Skin of body (tissue), 3 donors: ENCODE measurements at places on chromosomes 3 and 15. TPM values are rescaled to one million over a fixed set of nuclear protein-coding genes. Genes with fewer than 3 reads are reported as not detected.

- DNase-seq, result no peak
These were observed 96.7 kb upstream of the UMPS start for GRCh38 chr3:124633524-124633923.

- peak; percentile 2 for DNase-seq
These were observed 730.2 kb downstream of the TUSC7 start for GRCh38 chr3:117439812-117440211.

- DNase-seq, result peak; percentile 86
These were observed 15.7 kb downstream of the OXNAD1 start for GRCh38 chr3:16280671-16281070.

DNA sequence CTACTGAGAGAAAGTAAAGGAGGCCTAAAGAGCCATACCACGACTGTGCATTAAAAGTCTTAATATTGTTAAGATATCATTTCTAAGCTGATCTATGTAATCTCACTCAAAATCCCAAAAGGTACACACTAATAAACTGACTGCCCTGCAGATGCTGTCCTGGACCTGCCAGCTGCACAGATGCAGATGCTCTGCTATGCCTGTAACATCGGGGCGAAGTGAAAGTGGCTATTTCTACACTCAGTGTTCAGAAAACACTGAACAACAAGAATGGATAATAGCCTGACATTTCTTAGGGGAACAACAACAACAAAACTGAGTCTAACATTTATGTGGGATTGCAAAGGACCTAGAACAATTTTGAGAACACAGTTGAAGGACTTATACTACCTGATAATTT is 31.9 kb downstream of the RAD18 start:
- DNase-seq, result no peak

DNA sequence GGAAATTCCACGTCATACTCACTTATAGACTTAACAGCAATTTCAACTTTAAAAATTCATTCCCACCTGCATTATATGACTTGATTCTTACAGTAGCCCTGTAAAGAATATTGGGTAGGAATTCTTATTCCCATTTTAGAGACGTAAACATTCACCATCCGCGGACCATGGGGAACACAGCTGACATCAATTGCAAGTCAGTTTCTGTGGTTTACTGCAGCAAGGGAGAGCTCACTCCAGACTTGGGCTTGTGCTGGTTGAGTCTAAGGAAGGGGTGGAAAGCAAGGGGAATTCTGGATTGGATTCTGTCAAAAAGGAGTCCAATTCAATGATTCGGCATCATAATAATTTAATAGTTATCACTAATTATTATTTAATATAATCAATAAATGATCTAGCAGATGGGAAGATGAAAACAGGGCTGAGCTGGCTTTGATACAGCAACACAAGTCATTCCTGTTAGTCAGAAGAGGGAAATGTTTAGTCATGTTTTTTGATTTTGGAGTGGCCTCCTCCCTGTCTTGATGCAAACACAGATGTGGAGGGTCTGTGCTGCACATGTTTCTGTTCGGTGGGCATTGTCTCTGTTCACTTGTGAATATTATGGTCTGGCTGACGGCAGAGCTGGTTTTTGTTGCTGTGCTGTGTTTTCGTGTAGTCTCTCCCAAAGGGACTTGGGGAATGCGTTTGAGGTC is 9.7 kb downstream of the LIPC start:
- peak; percentile 92 for DNase-seq

DNA sequence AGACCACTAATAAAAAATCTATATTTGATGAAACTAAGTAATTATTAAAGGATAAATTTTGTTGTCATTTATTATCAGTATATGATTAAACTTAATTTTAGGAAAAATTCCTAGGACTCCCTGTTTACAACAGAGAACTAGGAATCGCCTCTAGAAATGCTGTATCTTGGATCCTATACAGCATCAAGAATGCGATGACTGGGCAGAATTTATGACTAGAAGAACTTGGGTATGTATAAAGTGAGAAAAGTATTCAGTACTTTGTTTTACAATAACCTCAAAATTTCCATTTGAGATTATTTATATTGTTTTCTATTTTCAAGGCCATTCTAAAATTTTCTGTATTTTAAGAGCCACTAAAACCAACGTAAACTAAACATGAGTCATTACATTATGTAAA is 82.3 kb upstream of the AGTR1 start:
- peak; percentile 24 for DNase-seq

NECTIN3 gene
- total RNA-seq, result 13.7 TPM
